Stimulated activated CD4-positive, alpha-beta T cell treated with anti-CD3 and anti-CD28 coated beads, Interleukin-15, amount 100 ng/mL, for 1 hour (primary cell): ENCODE measurements at places on chromosomes 13 and 19.

DNA sequence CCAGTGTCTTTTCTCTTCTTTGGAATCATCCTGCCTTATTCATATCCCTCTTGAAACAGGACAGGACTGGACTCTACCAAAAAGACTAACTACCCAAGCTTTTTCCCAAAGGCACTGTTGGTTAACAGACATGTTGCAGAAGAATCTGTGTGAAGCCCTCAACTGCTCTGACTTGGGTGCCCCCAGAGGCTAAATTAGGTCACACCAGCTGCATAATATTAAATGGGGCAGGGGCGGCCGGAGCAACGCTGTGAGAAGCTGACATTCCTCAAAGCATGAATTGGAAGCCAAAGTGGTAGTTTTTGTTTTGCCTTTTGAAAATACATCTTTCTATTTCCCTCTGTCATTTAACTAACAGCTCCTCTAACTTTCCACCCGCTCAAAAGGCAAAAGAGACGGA, 185.9 kb downstream of the LHFPL6 start:
- no peak for DNase-seq

DNA sequence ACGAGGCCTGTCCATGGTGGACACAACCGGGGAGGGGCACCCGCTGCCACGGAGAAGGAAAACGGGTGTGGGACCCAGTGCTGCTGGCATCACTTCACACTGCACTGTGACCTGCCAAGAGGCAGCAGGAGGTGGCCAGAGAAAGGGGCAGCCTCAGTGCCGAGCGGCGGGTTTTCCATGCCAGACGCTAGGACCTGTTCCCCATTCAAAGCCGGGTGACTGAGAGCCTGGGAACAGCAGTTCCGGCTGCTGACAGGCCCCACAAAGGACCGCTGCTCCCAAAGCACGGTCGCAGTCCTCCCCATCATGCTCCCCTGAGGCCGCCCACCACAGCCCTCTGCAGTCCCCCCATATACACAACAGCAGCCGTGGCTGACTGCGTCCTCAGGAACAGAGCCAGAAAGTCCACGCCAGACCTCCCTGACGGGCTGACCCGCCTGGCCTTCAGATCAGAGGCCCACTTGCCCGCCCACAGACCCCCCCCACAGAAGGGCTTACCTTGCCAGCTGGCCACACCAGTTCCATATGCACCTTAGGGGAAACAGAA, 5.4 kb downstream of the AKAP8 start:
- DNase-seq, result no peak

DNA sequence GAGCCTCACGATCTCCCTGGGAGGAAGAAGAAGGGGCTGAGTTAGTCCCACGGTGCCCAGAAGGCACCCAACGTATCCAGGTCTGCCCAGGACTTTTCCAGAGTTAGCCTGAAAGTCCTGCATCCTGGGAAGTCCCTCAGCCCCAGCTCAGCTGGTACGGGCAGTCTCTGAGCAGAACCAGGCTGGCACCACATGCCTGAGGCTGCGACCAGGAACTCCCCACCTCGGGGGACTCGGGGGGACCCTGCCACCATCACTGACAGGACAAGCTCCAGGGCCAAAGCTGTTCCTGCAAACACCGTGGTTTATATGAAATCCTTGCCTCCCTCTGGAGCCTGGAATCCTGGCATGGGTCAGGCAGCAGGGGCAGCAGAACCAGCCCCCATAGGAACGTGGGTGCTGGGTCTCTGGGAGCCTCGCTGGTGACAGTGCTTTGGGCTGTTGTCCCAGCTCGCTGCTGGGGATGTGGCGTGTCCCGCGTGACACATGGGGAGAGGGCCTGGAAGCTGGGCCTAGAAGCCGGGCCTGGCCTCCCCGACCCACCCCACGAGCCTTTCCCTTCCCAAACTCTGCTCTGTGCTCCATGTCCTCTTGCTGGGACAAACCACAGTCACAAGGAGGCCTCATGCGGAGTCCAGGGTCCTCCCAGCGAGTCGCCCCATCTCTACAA, 55.5 kb downstream of the GNG7 start:
- DNase-seq, result no peak

DNA sequence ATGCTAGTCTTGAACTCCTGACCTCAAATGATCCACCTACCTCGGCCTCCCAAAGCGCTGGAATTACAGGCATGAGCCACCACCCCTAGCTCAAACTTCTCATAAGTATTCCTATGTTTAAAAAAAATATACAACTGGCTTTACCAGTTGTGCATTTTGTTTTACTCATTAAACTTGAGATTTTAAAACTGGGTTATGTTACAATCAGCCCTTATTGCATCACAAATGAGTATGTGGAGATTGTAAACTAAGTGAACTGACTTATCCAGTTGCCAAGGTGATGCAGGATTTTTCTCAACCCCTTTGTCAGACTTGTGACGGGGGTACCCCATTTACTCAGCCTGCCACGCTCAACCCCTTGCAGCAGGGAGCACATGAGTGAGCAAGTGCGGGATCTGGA, 14.4 kb upstream of the GTF2F2 start:
- no peak for DNase-seq

DNA sequence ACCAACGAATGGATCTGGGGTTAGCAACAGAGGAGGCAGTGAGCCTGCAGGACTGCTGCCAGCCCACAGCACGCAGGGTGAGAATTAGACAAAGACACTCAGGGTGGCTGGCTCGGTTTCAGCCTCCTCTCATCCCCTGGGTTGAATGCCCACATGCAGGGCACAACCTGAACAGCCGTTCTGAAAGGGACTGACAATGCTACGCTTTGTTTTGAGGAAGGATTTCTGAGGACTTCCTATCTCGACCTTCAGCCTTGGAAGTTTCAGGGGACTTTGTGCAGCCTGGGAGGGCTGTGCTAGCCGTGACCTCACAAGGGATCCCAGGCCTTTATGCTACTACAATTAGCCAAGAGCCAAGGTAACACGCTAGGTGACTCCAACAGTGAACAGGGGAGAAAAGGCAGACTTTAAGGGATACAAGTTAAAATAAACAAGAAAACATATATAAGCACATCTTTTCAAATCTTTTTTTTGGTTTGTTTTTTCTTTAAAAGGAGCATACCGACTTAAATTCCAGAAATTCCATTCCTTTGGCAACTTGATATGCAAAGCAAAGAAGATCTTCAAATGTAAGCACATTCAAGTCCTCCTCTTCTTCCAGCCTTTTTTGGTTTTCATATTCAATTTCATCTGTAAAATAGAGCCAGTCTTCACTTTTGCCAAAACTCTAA, 34.5 kb upstream of the URAD start:
- DNase-seq, result no peak

DNA sequence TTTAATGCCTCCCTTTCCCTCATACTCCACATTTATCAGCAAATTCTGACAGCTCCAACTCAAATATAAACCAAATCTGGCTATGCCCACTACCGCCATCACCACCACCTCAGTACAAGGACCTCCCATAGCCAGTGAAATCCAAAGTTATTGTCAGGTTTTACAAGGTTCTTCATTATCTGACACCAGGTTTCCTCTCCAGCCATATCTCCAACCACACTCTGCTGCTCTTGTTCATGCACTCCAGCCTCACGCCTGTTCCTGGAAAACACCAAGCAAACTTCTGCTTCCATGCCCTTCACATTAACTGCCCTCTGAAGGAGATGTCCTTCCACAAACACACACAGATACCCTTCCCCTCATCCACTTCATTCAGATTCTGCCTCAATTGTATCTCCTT, 102.2 kb upstream of the MIR17HG start:
- no peak for DNase-seq

- DNase-seq, result no peak
Measured at GRCh38 chr13:78193846-78194245, 275.2 kb upstream of the EDNRB start.

GRCh38 chr13:26442541-26442940, 114.9 kb upstream of the WASF3 start:
- DNase-seq, result no peak

DNA sequence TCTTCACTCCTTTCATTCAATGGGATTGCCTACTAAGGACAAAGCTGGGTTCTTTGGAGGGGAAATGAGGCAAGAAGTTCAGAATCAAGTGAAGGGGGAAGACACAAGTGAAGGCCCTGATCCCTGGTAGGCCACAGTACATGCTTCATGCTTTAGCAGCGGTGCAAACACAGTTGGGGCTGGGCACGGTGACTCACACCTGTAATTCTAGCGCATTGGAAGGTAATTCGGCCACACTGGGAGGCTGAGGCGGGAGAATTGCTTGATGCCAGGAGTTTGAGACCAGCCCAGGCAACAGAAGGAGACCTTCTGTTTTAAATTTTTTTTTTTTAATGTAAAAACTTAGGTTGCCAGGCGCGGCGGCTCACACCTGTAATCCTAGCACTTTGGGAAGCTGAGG, 23.4 kb upstream of the GATAD2A start:
- no peak for DNase-seq

- no peak for DNase-seq
Measured at GRCh38 chr13:43305416-43305815, 282.0 kb downstream of the DNAJC15 start.

- no peak for DNase-seq
Measured at GRCh38 chr19:58356766-58357480, 3.6 kb upstream of the A1BG start.

DNA sequence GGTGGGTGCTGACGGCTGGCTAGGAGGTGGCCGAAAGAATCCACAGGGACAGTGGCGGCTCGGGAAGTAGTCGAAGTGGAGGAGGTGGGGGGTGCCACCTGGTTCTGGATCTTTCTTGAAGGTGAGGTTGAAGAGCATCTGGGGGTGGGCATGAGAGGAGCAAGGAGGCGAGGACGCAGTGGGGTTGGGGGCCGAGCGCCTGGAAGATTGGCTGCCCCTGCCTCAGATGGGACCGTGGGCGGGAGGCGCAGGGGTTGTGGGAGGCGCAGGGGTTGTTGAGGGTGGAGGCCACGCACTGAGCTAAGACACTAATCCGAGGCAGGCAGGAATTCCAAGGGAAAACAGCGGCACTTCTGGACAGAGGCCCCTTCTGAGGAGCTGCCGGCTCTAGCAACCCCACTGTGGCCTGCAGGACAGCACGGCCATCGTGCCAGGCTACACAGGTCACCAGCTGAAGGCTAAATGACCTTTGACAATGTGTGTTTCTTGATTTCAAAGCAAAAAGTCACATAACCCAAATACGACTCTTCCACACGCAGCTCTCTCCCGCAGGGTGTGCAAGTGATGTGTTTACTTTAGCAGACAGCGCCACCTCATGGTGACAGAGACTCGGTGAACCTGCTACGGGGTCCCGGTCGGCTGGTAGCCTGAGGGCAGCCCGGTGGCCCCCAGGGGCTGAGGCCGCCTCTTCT, 44.1 kb upstream of the RANBP3 start:
- DNase-seq, result peak; percentile 45

DNA sequence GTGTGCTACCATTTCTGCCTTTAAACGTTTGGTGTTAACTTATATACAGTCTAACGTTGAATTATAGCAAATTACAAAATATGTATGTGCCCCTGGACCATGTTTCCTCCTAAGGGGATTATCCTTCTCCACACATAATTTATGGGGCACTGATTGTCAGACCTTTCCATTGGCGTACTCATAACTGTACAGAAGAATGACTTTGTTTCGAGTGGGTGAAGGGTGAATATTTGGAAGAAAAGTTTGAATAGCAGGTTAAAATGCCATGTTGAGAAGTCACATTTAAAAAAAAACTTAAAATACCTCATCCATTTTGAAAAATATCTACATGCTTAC, 58.8 kb downstream of the SLC10A2 start:
- DNase-seq, result no peak

GRCh38 chr13:102897371-102898138, 51.7 kb downstream of the ERCC5 start:
- DNase-seq, result no peak

DNA sequence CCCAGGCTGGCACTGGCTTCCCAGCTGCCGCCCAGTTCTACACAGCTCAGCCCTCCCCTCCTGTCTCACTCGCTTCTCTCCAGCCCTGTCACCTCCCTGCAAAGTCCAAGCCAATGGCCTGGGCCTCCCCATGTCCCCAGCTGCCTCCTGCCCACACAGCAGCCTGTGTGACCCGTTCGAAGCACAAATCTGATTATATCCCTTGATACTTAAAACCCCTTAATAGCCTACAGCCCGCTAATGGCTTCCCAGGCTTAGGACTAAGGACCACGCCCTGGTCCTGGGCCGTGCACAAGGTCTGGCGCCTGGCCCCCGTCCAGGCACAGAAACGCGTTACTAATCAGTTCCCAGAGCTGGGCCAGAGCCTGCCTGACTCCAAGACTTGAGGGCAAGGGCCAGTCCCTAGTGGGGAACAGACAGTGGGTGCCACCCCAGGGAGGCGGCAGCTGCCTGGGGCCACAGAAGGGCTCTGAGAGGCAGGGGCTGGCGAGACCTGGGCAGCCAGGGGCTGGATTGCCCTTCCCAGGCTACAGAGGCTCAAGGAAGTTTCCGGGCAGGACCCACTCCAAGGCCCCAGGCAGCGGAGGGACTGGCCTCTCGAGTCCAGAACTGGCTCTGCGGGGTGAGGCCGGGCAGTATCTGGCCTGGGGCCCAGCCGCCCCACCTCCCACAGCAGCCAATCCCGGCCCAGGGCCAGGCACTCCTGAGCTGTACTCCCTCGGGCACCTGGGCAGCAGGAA, 10.4 kb downstream of the XAB2 start:
- no peak for DNase-seq

DNA sequence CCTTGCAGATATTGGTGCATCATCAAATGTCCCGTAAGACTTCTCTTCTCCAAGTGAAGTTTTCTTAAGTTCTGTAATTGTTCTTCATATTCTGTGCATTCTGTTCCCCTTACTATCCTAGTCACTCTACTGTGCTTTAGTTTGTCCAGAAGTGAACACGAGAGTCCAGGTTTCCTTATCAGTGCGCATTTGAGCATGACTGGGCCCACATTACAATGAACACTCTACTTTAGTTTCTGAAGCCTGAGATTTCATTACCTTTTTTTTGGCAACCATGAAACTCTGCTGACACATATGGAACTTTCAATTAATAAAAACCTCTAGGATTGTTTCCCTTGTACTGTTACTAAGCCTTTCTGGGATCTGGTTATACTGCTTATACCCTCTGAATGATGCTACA, 270.0 kb downstream of the KCNRG start:
- DNase-seq, result no peak

DNA sequence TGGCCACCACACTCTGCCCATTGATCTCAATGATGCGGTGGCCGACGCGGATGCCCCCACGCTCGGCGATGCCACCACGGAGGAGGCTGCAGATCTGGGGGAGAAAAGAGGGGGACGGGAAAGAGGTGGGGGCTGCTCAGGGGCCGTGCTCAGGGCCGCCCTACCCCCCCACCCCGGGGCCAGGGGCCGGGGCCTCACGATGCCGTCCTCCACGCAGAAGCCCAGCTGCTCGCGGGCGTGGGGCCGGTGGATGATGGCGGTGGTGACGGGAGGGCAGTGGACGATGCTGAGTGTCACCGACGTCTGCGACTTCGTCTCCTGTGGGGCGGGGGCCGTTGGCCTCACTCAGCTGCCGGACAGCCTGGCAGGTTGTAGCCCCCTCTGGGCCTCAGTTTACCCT, 10.3 kb downstream of the APBA3 start:
- no peak for DNase-seq

GRCh38 chr19:14115756-14116155, 1.8 kb downstream of the PRKACA start:
- DNase-seq, result no peak
